ENCODE measurements at places on chromosomes 12 and 14.

- DNase-seq: no peak
These were observed 50.3 kb downstream of the VRK1 start for GRCh38 chr14:96847451-96847850.

GRCh38 chr12:50504798-50505674 lies at the start of gene DIP2B:
Gene DIP2B (plus strand): TSS chr12:50504985. CDS start chr12:50505141, 156 bp downstream.
- DNase-seq: peak; percentile 89

GRCh38 chr14:28247491-28247890 lies 519.1 kb upstream of the FOXG1 start:
- DNase-seq: no peak

DNA sequence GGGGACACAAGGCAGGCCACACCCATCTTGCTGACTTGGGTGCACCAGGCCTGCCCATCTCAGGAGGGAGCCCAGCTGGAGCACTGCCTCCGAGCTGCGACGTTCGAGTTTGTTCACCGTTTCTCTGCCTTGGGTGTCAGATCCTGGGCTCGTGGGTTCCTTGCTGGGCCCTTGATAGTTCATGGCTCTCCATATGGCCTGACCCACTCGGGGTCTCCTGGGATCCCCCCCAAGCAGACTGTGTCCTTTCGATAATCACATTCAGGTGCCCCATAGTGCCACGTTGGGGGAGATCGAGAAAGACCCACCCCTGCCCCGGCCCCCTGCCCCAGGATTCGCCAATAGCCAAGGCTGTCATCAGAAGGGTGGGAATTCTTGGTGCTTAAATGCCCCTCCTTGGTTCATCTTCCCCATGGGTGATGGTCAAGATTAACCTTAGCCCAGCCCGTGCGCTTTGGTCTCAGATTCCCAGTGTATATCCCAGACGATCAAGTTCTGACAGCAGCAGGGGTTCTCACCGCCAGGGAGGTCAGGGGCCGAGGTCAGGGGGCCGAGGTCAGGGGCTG lies 7.4 kb downstream of the RFLNA start:
- no peak for DNase-seq

GRCh38 chr12:90122681-90123080 lies 414.0 kb upstream of the ATP2B1 start:
- no peak for DNase-seq

DNA sequence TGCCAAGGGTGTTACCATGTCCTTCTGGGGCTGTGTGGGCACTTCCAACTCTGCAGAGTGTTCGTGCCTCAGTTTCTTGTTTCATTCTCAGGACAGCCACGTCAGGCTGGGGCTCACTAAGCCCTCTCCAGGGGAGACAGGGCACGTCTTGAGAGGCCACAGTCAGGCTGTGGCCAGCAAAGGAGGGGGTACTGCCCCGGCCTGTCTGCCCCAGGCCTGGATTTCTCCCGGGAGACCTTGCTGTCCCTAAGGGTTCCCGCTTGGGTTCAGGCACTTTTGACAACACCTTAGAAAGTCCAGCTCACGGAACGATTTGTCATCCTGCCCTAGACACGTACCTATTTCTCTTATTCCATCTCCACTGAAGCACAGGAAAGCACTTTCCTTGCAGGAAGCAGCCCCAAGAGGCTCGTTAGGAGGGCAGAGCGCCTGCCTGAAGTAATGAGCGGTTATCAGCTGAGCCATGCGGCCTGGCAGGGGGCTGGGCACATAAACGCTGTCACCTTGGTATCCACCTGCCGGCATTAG lies 290.4 kb upstream of the RTL1 start:
- DNase-seq: no peak

DNA sequence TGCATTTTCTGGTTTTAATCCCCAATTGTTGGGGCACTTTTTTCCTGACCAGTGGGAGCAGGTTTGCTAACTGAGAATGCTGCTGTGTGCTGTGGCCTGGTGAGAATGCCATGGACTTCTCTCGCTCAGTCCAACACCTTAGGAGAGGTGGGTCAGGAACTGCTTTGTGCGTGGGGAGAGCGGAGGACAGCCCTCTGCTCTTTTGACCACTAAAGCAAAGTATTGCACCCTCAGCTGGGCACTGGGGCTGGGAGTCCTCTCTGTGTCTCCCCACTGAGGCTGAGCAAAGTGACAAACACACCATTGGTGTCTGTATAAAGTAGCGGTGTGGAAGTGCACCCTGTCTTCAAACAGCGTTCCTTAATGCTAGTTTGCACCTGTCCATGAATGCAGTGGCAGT lies 136.2 kb downstream of the SAMD4A start:
- no peak for DNase-seq

DNA sequence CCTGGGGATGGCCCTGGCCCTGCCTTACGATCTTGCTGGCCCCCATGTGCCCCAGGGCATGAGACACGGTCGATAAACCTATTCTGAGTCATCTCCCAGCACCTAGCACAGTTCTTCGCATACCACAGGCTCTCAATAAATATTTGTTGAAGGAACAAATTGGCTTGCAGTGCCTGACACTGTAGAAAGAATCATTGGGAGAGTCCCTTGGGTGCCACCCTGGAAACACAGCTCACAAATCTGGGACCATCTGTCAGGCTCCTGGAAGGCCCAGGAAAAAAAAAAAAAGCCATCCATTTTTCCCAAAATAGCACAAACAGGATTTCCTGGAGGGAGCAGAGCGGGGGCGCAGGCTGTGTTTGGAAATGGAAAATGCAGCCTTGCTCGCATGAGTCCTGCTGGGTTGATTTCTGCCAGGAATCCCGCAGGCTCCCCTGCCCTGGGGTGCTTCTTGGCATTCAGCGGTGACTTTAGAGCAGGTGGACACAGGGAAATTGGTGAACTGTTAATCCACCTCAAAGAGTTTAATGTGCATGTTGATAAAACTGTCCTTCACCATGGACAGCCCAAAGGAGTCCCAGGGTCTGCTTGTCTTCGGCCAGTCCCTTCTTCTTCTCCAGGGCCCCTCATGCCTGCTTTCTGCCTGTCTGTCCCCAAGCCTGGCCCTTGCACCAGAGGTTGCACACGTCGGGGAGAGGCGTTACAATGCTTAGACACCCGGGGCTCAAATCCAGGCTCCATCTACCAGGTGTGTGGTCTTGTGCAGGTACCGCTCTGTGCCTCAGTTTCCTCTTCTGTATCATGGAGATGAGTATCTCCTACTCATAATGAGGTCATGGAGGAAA lies 106.1 kb upstream of the RFLNA start:
- DNase-seq: no peak

Data from Kasumi-1 (cell line).